ENCODE measurements at places on chromosomes 3 and 15. TPM values are rescaled to one million over a fixed set of nuclear protein-coding genes. Genes with fewer than 3 reads are reported as not detected.

DNA sequence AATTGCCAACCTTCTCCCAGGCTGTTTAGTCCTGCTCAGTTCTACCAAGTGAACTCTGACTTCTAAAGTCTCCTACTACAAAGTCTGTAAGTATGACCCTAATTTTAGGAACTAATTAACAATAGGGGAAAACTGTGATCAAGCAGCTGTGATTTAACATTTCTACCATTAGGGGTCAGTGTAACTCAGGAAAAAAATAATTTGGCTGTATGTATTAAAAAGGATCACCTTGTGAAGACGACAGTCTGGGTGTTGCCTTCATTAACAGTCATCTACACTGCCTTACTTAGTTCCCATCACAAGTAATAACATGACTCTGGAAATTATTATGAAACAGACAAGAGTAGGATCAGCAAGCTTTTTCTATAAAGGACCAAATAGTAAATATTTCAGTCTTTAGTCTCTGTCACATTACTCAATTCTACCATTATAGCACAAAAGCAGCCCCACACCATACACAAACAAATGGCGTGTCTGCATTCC, 4.2 kb upstream of the NPHP3 start:
- no peak for DNase-seq

- DNase-seq: no peak
These were observed 216.9 kb downstream of the IGSF11 start for GRCh38 chr3:118817748-118818165.

CYP1A2 gene
- total RNA-seq: not detected

DNA sequence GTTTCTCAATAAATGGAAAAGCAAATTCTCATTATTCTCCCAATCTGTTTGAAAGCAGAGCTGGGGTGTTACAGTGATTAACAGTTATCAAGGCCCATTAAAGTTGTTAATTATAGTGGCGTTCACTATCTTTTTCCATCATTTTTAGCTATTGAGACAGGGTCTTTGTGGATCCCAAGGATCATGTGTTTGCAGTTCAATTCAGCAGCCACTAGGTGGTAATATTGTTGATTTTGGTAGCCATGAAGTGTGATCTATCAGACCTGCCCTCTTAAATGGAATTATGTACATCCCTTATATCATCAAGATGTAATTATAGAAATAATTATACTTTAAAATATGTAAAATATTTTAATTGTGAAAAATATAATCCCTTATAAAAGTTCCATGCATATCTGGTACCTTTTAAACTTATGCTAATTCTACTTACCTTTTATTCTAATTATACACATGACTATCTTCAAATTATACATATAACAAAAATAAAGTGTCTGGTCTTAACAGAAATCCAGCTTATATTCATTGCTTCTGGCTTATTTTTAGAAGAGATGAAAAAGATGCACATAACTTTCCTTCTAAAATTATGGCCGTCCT, 126.4 kb downstream of the GREM1 start:
- no peak for DNase-seq

DNA sequence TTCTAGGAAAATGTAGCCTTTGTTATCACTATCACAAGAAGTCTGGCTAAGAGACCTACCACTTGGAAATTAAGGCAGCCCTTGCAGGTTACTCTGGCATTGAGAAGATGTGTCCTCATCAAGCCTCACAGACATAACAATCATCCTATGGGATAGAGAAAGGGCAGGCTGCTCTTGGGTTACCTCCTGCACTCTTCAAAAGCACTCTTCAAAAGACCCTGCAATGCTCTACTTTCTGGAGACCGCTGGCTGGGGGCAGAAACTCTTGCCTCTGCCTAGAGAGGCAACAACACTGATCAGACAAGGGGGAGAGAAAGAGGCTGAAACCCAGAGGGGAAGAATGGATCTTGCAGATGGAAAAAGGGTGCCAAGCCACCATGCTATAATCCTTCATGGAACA, 127.9 kb upstream of the BNIP2 start:
- no peak for DNase-seq

OR5K2 gene
- not detected for total RNA-seq

GRCh38 chr3:120642368-120642948, 39.6 kb downstream of the HGD start:
- no peak for DNase-seq

DNA sequence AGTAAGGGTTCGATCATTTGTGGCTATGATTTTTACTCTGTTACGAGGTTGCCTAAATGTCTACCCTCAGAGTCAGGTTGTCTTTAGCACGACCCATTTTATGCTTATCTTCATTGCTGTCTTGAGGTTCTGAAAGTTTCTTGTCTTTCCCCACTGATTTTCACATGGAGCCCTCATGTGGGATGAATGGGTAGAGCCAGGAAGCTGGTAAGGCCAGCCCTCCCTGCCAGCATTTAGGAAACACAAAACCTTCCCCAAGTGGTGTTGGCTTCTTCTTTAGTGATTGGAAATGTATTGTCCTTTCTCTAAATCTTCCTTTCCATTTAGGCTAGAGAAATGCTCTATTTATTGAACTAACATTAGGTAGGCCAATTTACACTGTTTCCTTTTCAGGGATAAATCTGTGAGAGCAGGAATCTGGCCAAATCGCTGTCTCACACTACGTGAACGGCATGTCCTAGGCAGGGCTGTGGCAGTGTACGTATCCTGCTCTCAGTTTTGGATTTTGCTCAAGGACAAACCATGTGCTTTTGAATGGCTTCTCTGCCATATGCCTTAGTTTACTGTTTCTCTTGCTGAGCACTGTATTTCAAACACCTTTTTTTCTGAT, 43.7 kb downstream of the MYZAP start:
- DNase-seq: peak; percentile 52

- DNase-seq: no peak
These were observed 39.0 kb downstream of the TSC22D2 start for GRCh38 chr3:150447084-150447483.

- DNase-seq: peak; percentile 69
These were observed 328.3 kb downstream of the THSD4 start for GRCh38 chr15:71443538-71443937.

DNA sequence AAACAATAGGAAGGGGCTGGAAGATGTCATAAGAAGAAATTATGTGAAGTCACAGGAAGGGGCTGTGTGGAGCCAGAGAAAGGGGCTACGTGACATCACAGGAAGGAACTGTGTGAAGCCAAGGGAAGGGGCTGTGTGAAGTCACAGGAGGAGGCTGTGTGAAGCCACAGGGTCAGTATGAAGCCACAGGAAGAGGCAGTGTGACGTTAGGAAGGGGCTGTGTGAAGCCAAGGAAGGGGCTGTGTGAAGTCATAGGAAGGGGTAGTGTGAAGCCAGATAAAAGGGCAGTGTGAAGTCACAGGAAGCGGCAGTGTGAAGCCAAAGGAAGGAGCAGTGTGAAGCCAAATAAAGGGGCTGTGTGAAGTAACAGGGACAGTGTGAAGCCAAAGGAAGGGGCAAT, 32.5 kb downstream of the GASK1A start:
- no peak for DNase-seq

- DNase-seq: no peak
These were observed 120.8 kb upstream of the HACD2 start for GRCh38 chr3:123705488-123706285.

- no peak for DNase-seq
These were observed 23.3 kb downstream of the SCN5A start for GRCh38 chr3:38626171-38626570.

ONECUT1 gene
- not detected for total RNA-seq

DNA sequence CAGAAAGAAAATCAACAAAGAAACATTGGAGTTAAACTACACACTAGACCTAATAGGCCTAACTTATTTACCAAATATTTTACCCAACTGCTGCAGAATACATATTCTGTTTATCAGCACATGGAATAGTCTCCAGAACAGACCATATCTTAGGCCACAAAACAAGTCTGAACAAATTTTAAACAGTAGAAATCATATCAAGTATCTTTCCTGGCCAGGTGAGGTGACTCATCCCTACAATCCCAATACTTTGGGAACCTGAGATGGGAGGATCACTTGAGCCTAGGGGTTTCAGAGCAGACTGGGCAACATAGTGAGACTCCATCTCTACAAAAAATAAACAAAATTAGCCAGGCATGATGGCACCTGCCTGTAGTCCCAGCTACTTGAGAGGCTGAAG, 18.1 kb upstream of the KPNA4 start:
- DNase-seq: no peak

- no peak for DNase-seq
These were observed 137.5 kb upstream of the FOXB1 start for GRCh38 chr15:59866642-59867041.

DNA sequence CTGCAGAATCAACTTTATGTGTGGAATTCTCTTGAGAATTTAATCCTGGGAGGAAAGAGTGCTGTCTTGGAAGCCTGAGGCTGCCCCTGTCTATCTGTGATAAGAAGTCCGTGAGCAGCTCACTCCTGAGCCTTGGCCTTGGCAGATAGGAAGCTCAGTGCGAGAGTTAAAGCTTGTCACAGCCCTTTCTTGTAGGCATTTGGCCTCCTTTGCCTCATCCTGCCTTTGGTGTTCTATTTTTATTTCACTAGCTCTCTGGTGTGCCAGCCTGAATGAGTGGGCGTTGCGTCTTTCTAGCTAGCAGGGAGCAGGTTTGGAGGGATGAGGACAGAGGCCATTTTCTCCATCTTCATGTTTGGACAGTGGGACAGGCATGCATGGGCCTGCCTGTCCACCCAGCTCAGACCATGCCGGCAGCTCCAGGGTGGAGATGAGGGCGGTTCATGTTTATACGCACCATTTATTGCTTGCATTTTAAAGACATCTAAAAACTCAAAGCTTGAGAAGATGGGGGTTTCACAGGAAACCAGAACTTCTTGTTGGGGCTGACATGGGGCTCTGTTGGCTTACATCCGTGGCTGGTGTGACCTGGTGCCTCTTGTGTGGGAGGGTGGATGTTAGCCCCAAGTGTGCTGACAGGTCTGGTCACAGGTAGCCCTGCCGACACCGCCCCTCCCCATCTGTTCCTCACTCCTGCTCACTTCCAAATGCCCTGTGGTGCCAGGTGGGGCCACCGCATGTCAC, 29.8 kb downstream of the IRAK2 start:
- no peak for DNase-seq

- DNase-seq: peak; percentile 43
These were observed 48.3 kb downstream of the MEF2A start for GRCh38 chr15:99613887-99614647.

GRCh38 chr3:27349832-27350231, 19.4 kb downstream of the NEK10 start:
- DNase-seq: no peak

DNA sequence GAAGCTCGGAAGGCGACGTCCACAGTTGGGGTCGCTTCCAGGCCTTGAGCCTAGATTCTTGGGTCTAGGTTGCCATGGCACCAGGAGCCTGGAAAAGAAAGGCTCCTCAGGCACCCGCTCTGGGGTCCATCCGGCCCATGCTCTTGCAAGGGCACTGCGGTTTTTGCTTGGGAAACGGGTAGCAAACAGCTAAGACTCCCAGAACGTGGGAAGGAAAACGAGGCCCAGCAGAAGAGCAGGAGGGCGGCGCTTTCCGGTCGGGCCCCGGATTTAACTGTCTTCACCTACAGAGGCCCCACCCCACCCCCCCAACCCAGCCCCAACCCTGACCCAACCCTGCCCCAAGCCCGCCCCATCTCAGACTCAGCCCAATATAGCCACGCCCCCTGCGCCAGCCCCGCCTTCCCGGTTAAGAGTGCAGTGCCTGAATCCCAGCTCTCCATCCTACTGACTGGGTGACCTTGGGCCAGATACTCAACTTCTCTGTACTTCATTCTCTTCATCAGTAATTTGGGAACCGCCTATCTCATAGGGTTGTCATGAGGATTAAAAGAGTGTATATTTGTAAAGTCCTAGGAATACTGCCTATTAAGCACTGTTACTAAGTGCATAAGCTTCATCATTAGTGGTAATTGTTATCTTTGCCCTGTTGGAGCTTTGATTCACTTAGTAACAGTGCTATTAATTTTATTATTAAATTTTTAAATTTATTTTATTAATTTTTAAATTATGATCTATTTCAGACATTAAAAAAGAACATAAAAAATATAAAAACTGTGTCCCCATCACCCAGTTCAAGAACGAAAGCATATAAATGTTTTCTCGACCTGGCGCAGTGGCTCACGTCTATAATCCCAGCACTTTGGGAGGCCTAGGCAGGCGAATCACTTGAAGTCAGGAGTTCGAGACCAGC, 28.4 kb upstream of the SMAD6 start:
- DNase-seq: peak; percentile 64

DNA sequence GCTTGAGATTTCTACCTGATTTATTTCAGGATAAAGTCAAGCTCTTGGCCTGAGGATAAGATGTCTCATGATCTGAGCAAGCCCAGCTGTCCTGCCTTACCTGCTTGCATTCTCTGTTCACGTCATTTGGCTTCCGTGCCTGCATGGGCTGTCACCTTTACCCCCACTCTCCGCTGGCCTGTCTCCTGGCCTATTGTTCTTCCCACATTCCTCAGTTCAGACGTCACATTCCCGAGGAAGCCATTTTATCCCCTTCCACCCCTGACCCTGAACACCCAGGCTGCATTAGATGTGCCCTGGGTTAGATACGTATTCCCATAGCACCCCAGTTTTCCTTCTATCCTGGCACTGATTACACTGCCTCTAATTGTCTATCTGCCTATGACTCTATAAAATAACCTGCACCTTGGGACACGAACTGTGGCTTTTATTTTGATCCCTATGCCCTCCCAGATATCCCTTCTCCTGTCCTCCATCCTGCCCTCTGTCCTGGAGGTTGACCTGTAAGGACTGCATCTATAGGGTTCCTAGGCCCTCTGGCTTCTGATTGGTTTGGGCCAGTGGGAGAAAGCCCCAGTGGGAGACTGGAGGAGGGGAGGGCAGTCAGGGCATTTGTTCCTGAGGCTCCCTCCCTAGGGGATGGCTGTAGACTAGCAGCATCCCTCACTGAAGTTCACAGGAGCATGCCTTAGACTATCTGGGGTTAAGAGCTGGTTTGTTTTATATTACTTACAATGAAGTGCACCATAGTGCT, 19.2 kb upstream of the UBE2Q2 start:
- no peak for DNase-seq

GRCh38 chr3:63910891-63911290, 1.3 kb downstream of the SCAANT1 start:
- DNase-seq: no peak

DNA sequence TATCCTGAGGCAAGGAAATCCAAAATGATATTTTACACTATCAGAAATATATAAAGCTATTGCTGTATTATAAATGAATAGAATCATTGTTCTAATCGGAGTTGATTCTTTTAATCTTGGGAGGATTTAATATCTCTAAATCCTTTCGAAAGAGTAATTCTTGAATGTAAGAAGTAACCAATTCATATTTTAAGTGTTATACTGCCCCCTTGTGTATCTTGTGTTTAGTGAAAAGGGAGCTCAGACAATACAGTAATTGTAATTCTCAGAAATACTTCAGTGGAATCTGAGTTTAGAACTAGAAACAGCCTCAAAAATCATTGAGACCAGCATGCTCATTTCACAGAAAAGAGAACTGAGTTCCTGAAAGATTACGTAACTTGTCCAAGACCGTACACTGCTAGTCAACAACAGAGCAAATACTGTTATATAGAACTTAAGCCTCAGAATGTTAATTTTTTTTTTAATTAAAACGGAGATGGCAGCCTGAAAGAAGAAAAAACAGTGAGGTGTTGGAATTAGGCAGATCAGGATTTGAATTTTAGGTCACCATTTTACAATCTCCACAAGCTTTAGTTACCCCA, 42.9 kb downstream of the PLCH1 start:
- no peak for DNase-seq

Measured in Right ventricle myocardium superior (tissue), 1 donor.